ENCODE measurements at places on chromosomes 3 and 15. TPM values are rescaled to one million over a fixed set of nuclear protein-coding genes. Genes with fewer than 3 reads are reported as not detected.

Gene LRRIQ4
- total RNA-seq, result 0.09 TPM

Gene DAG1
- 115 TPM for total RNA-seq

GRCh38 chr3:118948146-118948545 lies 86.5 kb downstream of the IGSF11 start:
- no peak for DNase-seq

- DNase-seq, result no peak
These were observed 143.8 kb upstream of the POU1F1 start for GRCh38 chr3:87420171-87420570.

- no peak for DNase-seq
These were observed 23.4 kb upstream of the GATM start for GRCh38 chr15:45401665-45402161.

DNA sequence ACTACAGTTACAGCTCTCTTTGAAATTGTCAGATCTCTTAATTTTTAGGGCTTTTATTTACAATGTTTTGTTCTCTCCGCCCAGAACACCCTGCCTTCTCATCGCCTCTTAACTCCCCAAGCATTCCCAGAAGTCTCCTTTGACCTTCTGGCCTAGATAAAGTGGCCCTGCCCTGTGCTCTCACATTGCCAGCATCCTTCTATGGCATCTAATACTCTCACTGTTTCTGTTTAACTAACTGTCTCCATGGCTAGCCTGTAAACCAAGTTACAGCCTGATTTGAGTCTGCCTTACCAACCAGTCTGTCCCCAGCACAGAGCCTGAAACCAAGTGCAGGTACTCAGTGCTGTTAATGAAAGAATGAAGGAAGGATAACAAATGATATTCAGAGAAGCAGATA lies 19.9 kb downstream of the COL8A1 start:
- DNase-seq, result no peak
